ENCODE measurements at places on chromosomes 3 and 15. TPM values are rescaled to one million over a fixed set of nuclear protein-coding genes. Genes with fewer than 3 reads are reported as not detected.

Gene TNFSF10
- 123 TPM for total RNA-seq

Gene CLEC3B
- not detected for total RNA-seq

Gene PLCD1
- total RNA-seq = 4.3 TPM

Gene C2CD4B
- 0.83 TPM for total RNA-seq

Gene NLGN1
- not detected for total RNA-seq

Gene TMA7
- 262 TPM for total RNA-seq

Gene SH2D7
- total RNA-seq = not detected

Gene SLC9C1
- not detected for total RNA-seq

Gene UMPS
- 56.3 TPM for total RNA-seq

Gene KBTBD13
- total RNA-seq = not detected

Gene EDEM1
- 169 TPM for total RNA-seq

Gene ADAMTS7
- total RNA-seq = 0.47 TPM

Gene FBXL2
- total RNA-seq = not detected

Gene CDHR4
- not detected for total RNA-seq

Gene ZKSCAN7
- 0.73 TPM for total RNA-seq

Gene ABHD17C
- total RNA-seq = 4.7 TPM

Gene SCAPER
- 21.5 TPM for total RNA-seq

Gene MTHFS
- total RNA-seq = 32.2 TPM

Gene LYZL4
- not detected for total RNA-seq

Gene ITIH4
- 3.1 TPM for total RNA-seq

Gene DPH3
- total RNA-seq = 36.6 TPM

Gene KBTBD12
- not detected for total RNA-seq

Gene APBA2
- 0.80 TPM for total RNA-seq

Gene FGD5
- not detected for total RNA-seq

Gene STAC
- total RNA-seq = not detected

Gene PIF1
- total RNA-seq = 19.1 TPM

Gene TRANK1
- 3.4 TPM for total RNA-seq

Gene POC1A
- 20.3 TPM for total RNA-seq

Gene RBPMS2
- not detected for total RNA-seq

Gene COLQ
- 0.96 TPM for total RNA-seq

Gene ANKUB1
- total RNA-seq = not detected

Gene AQR
- total RNA-seq = 43.2 TPM

Gene TNFAIP8L3
- 0.49 TPM for total RNA-seq

Gene CCR9
- total RNA-seq = not detected

Gene CEP19
- 3.9 TPM for total RNA-seq

Gene SEMA3B
- total RNA-seq = 0.49 TPM

Gene MKRN2
- total RNA-seq = 28.5 TPM

Gene PLCB2
- 88.5 TPM for total RNA-seq

Gene MOBP
- not detected for total RNA-seq

Gene IP6K2
- 59.9 TPM for total RNA-seq

Gene MYH15
- total RNA-seq = 0.10 TPM

Gene WDR5B
- total RNA-seq = 4.3 TPM

Gene CLRN1
- total RNA-seq = not detected

Gene TGM4
- total RNA-seq = not detected

Gene JMJD7
- total RNA-seq = 17.8 TPM

Gene RBP2
- total RNA-seq = not detected

Gene SLITRK3
- not detected for total RNA-seq

Gene BCHE
- total RNA-seq = not detected

Gene SI
- total RNA-seq = not detected

Gene PLSCR1
- total RNA-seq = 101 TPM

Gene PLA2G4F
- total RNA-seq = not detected

Gene BRK1
- total RNA-seq = 105 TPM

Gene GNAT1
- total RNA-seq = not detected

Gene NDN
- total RNA-seq = 3.9 TPM

Gene TNNC1
- 0.32 TPM for total RNA-seq

Gene RAB6B
- 0.65 TPM for total RNA-seq

Gene MINDY4B
- total RNA-seq = not detected

Gene CHRNA3
- not detected for total RNA-seq

Gene P2RY14
- total RNA-seq = 9.4 TPM

Gene MBNL1
- total RNA-seq = 295 TPM

Measured in activated T-helper 1 cell treated with anti-CD3 and anti-CD28 coated beads, Interleukin-12 subunit alpha, Interleukin-12 subunit beta, Interleukin-2, Interleukin-4 antibody, amounts not matched to agents 30 ng/mL and 10 ng/mL and 1 ng/mL, durations not matched to agents 14 hours and 24 hours and 36 hours (primary cell).